ENCODE measurements at places on chromosomes 5 and 9.

- DNase-seq, result no peak
These were observed 2257.5 kb upstream of the C9orf72 start for GRCh38 chr9:29830821-29831220.

DNA sequence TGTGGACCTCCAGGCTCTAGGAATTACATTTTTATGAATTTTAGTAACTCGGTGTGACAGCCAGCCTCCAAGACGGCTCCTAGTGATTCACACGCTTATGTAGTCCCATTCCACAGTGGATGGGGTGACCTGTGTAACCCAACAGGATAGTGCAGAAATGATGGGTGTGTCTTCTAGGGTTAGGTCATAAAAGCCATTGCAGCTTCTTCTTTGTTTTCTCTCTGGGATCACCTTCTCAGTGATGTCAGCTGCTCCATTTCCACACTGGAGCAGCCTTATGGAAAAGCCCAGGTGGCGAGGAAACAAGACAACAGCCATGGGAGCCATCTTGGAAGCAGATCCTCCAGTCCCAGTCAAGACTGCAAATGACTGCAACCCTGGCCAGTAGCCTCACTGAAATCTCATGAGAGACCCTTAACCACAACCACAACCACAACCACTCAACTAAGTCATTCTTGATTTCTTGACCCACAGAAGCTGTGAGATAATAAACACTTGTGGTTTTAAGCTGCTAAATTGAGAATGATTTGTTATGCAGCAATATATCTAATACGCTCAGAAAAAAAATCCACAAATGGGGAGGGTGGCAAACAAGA, 5.1 kb upstream of the GNPDA1 start:
- no peak for DNase-seq

DNA sequence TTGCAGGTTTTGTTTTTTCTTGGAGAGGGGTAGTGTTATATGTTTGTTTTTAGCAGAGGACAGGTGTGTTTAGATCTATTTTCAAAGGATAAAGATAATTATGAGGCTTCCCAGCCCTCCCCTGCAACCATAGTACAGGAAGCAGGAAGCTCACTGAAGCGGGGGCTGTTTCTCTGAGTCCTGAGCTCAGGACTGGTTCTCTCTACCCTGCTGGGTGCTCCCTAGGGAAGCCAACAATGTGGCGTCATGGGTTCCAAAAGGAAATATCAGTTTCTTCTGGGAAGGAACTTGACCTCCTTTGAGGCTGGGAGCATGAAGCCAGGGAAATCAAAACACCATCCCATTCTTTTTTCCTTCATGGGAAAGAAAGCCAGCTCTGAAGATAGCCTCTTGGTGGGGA, 62.2 kb downstream of the RAD23B start:
- no peak for DNase-seq

DNA sequence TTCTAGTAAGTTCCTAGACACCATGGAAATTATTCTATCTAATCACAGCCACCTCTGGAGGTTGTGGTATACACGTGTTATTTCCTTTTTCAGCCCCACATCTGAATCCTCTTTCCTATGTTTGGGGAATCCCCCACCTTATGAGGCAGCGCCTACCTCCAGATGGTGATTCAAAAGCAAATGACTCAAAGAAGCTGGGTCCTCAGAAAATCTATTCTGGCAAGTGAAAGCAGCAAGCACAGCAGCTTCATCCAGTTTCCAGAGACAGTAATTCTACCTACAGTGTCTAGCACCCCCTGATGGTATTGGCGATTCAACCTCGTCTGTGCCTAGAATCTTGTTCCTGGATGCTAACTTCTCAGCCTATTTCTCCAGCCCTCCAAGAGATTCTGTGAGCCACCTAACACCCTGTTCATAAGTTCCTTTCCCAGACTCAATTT, 43.0 kb downstream of the STRBP start:
- peak; percentile 54 for DNase-seq

GRCh38 chr5:5739490-5739945, 317.0 kb downstream of the ICE1 start:
- DNase-seq, result no peak

DNA sequence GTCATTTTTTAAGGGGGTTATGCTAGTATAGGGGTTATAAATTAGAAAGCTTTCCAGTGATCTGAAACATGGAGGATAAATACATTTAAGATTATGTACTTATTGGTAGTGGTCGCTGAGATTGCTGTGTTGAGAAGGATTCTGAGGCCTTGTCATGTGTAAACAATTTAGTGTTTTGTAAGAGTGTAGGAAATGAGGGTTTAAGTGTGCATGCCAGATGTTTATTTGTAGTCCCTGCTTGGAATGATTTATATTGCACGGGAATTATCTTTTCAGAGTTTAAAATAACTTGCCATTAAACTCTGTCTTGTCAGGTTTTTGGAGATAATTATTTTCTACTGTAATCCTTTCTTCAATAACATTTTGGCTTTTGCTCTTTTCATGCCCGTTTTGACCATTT, 19.4 kb downstream of the ZNF618 start:
- DNase-seq, result no peak

- no peak for DNase-seq
These were observed 17.2 kb upstream of the TENT2 start for GRCh38 chr5:79595086-79595485.
